ENCODE measurements at places on chromosomes 3 and 15.

- DNase-seq: no peak
Observed at GRCh38 chr3:16770021-16770420, 114.7 kb upstream of the PLCL2 start.

DNA sequence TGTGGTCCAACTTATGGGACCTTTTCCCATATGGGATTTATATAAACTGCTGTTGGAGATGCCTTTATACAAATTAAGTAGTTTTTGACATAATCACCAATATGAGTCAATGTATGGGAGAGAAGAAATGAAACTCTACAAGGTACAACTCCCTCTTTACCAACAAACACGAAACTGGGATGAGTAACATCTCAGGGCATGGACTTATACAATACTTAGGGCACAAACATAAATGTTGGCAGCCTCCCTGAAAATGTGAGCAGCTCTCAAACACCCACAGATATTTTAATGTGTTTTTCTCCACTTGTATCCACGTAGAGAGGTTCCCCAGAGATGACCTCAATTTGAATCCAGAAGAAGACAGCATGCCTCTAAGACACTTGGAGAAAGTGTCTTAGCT lies 161.6 kb downstream of the MAGI1 start:
- no peak for DNase-seq

DNA sequence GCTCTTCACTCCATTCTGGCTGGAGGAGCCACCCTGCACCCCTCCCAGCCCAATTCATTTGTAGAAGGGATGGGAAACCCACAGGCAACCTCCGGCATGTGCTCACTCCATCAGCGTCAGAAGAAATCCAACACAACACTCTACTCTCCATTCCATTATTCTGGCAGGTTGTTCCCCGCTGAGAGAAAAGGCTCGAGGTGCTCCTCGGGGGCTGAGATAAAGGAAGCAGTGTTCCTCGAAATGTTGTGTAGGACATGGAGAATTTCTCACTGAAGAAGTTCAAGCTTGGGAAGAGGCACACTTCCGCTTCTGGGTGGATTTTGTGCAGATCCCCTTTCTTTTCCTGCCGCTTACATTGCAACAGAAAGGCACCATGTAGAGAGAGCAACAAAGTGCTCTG lies 355.0 kb upstream of the CFAP20DC start:
- no peak for DNase-seq

DNA sequence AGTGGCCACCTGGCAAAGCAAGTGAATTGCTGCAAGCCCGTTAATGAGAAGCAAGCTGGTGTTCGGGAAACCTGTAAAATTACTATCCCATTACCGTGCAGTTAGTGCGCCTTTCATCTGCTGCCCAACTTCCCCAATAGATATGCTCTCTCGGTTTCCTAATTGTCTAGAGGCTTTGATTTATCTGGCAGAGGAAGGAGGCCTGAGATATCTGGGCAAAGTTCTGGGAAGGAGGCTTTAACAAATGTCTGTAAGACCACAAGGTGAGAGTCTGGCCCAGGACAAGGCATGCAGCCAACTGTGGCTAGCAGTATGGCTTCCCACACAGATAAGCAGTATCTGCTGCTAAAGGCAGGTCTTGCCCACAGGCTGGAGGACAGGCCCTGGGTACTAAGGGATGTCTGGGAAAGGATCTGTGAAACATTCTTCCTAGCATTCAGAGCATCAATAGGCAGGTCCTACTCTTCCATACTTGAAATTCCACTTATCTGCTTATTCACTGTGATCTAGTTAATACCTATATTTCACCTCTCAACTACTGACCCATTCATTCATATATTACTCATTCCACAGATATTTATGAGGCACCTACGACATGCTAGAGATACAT lies 130.0 kb upstream of the SLC2A2 start:
- DNase-seq: no peak
